Adipocyte (in vitro differentiated cells): ENCODE measurements at places on chromosomes 7 and 10.

- DNase-seq = no peak
Measured at GRCh38 chr7:30925913-30926312, 14.3 kb downstream of the AQP1 start.

DNA sequence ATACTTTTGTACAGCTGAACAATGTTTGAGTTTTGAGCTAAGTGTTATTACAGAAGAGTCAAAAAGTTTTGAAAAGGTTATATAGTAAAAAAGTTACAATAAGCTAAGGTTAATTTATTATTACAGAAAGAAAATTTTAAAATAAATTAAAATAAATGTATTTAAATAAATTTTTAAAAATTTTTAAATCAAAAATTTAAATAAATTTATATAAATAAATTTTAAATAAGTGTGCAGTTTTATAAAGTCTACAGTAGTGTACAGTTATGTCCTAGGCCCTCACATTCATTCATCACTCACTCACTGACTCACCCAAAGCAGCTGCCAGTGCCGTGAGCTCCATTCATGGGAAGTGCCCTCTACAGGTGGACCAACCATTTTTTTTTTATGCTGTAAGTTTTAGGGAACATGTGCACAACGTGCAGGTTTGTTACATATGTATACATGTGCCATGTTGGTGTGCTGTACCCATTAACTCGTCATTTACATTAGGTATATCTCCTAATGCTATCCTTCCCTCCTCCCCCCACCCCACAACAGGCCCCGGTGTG, 462.9 kb upstream of the ZMIZ1 start:
- no peak for DNase-seq

- peak; percentile 77 for DNase-seq
Measured at GRCh38 chr7:28956608-28957063, 1.5 kb downstream of the TRIL start.

DNA sequence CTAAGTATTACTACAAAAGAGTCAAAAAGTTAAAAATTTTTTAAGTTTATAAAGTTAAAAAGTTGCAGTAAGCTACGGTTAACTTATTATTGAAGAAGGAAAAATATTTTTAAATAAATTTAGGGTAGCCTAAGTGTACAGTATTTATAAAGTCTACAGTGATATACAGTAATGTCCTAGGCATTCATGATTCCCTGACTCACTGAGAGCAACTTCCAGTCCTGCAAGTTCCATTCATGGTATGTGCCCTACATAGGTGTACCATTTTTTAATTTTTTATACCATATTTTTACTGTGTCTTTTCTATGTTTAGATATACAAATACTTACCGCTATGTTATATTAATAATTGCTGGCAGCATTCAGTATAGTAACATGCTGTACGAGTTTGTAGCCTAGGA, 92.3 kb downstream of the CTNNA3 start:
- DNase-seq = no peak

DNA sequence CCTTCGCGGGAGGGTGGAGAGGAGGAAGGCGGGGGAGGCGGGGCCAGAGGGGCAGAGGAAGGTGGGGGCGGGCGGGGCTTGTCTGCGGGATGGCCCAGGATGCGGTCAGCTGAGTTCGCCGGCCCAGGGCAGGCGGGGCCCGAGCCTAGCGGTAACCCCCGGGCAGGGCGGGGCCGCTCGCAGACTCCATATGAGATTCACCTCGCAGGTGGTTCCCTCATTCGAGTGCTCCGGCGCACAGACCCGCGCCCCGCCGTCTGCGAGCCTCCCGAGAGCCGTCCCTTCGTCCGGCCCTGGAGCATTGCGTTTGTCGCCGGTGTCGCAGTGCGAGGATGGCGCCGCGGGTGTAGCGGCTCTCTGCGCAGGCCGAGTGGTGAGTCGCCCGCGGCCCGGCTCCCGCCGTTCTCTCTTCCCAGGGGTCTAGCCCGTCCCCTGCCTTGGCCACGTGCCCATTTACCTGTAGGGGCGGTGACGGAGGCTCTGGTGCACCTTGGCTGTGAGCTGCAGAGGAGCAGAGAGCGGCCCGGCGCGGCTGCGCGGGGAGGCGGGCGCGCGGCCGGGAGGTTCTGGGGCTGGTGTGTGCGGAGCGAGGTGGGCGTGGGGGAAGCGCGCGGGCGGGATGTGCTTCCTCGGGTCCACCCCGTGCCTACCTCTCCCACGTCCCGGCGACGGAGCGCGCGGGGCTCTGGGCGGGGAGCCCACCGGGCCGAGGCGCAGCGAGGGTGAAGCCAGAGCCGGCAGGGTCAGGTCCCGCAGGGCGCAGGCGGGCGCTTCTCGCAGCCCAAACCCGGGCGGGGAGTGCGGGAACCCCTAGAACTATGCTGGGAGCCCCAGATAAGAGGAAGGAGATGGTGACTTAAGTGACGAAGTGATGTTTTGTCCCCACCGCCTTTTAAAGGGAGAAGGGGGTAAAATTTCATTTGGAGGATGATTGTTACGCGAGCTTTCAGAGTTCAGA, at the start of gene UPP1:
Gene UPP1 (plus strand): TSS at position 220 of the 958 bp plus-strand sequence. CDS start 5,519 bp downstream, outside the sequence.
- peak; percentile 58 for DNase-seq

- no peak for DNase-seq
Measured at GRCh38 chr10:11145495-11145855, 127.8 kb downstream of the CELF2 start.

DNA sequence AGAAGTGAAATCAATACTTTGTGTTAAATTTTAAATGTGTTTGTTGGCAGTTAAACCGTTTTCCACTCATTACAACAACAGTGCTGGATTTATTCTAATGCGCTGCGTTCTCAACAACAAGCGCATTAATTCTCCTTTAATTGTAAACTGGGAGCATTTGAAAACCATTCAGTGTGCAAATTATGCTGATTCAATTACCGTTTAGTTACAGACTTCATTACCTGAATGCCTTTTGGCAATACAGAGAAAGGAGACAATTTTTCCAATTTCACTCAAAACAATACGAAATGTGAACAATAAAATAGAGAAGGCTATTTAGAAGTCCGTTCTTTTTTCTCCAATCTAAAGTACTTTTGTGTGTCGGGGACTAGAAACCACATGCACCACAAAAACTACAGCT, 4.2 kb downstream of the NXPH1 start:
- DNase-seq = no peak

DNA sequence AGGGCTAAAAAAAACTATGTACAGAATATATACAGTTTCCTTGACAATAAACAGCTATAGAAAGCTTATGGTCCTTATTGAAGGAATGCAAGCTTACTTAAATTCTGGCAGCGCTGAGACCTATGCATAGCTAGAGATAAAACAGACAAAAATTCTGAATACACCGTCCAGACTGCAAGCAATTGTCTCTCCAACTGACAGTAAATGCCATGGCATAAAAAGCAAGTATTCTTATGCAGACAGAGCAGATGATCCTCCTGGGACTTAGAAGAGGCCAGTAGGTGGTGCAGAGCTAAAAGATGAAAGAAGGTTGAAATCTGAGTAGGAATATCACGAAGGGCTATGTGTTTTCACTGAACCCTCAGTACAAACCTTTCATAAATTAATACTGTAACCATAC, 157.0 kb upstream of the CACNA2D1 start:
- DNase-seq = peak; percentile 12

DNA sequence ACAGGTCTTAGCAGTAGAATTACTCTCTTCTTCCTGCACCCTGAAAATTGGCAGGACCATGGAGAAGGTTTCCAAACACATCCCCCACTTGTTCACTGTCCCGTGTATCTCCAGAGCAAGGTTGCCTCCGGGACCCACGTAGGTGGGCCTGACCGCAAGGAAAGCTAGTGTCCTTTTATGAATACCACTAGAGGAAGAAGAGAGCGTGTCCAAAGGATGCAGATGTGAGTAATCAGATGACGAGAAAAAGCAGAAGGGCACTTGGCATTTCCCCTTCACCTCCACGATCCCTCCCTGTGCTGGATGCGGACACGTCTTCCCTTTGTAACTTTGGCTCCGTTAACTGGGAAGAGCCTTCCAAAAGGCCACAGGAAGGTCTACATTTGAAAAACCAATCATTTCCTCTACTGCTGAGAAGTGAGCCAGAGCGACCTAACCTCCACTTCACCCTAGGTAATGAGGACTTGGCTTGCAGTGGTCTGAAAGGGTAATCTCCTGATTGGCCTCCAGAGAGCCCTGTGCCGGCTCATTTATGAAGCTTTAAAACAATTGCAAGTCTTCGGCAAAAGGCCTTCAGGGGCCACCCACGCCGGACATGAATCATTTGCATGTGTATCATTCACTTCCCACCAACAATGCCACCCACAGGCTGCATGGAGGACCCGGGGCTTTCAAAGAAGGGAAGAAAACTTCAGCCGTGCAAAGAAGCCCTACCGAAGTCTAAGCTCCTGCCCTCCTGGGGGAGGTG, 55.4 kb downstream of the LYZL1 start:
- DNase-seq = peak; percentile 56

DNA sequence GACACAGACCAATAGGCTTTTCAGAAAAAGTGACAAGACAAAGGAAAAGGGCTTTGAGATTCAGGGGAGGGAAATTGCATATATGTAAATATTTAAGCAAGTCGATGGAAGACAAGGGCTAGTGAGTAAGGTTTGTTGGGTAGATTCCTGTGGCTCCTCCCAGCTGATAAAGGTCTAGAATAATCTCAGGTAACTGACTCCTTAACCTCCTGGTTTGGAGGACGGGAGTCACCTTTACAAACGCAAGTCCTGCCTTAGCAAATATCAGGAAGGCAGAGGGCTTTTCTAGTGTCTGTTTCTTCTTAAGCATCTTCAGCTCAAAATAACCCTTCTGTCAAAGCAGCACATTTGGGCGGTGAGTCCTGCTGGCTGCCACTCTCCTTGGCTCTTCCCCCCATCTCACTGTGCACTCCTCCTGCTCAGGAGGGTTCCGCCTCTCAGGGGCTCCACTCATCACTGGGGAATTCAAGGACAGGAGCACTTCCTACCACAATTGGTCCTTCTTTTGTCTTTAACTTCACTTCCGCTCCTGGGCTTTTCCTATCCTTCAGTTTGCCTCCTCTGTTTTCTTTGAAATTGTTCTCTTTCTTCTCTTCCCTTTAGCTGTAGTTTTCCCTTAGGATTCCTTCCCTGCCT, 496.3 kb upstream of the KLF6 start:
- no peak for DNase-seq
